ENCODE measurements at places on chromosomes 1 and 21.
A peak's percentile ranks its signal among the peaks of the same experiment; 100 is the strongest.

DNA sequence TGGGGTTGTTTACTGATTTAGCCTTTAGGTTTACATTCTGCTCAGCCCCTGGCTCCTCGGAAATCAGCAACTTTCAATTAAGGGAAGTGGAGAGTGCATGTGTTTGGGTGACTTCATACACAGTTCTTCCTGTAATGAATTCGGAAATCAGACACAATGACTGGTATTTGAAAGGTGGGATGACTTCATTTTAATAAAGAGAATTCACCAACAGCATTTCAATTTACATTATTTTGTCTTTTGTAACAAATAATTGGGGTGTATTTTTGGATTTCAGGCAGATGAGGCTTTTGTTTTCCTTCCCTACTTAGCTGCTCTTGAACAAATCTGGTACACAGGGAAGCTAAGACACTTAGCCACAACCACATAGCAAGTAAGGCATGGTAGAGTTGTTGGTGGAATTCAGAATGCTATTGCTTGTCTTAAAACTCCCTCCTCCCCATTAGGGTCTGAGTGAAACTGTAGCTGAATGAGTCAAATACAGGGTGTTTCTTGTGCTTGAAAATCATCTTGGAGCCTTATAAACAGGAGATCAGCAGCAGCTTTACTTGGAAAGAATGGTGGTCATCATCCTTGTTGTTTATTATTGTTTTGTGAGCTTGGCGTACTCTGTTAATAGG is 917 bp downstream of the STX12 start:
- DNase-seq, result no peak

GRCh38 chr1:74314438-74314837 is 79.3 kb downstream of the TNNI3K start:
- no peak for DNase-seq

DNA sequence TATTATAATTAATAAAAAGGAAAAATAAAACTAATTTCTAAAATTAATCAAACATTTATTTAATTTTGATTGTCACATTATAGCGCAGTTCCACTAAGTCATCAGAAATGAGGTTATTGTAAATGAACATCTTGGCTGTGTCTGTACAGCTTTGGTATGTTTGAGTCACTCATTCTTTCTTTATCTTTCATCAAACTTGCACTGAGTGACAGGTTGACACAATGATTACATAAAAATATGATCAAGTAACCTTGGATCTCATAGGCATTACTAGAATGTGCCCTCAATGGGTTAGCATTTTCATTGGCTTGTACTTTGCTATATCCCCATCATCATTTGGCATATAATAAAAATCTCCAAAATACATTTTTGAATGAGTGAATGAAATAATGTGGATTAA is 1353.2 kb upstream of the ADGRL2 start:
- DNase-seq, result no peak

GRCh38 chr1:244862354-244862698 is 2.0 kb downstream of the HNRNPU start:
- no peak for DNase-seq

DNA sequence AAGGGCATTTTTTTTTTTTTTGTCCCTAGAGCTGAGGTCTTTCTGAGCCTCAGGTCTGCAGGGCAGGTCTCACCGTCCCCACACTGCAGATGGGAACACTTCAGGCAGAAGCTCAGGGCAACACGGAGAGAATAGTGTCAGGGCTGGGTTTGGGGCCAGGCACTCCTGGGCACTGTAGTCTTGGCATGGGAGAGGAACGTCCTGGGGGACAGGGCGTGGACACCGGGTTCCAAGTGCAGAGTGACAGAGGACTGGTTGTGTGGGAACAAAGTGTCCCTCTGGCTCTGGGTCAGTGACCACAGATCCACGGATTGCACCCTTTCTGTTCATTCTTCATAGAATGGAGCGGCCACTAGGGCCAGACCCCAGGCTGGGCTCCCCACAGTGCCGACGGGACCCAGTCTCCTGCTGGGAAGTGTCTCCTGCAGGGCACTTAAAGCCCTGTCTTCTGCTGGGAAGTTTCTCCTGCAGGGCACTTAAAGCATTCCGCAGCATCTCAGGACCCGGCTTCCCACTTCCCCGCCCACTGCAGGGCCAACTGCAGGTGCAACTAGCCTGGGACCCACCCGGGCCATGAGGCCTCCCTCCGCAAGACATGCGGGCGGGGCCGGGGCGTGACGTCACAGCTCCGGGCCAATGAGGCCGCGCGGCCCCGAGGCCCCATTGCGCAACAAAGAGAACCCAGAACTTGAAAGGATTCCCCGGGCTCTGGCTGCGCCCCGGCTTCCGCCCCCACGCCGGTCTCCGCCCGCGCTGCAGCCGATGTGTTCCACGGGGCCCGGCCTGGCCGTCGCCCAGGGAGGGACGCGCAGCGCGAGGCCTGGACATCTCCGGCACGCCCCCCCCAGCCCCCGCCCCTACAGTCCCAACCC is 1.2 kb downstream of the GPR153 start:
- DNase-seq, result peak; percentile 30

DNA sequence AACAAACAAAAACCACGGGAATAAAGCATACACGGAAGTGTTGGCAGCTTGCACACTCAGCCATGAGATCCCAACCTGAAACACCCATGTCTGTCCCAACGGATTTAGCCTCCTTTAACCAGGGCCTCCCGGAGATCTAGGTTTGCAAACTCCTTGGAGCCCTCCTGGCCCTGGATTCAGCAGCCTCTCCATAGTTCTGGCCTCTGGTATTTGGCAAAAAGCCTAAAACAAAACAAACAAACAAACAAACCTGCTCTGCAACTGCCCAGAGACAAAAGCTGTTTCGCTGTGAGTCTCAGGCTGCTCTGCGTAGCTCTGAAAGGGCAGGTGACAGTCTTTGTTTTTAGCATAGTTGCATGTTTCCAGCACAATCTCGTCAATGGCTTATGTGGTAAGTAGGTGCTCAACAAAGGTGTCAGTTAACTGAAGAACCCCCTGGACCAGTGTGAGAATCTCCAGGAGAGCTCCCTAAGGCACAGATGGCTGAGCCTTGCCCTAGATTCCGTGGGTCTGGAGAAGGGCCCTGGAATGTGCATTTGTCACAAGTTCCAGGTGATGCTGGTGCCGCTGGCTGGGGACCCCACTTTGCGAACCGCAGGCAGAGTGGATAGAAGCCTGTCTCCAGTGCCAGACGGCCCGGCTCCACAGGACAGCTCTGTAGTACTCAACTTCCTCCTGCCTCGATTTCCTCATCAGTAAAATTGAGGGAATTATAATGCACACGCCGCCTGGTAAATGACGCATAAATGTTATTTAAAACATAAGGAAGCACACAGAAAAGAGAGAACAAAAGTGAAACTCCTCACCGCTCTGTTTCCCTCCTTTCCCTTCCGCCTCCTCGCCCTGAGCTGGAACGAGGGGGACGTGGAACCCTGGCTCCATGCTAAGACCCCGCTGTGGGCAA is 86.2 kb downstream of the RIPK4 start:
- DNase-seq, result no peak

- DNase-seq, result no peak
Observed at GRCh38 chr1:23132033-23132432, 36.6 kb downstream of the LUZP1 start.

GRCh38 chr1:61659061-61659460 is 65.9 kb downstream of the TM2D1 start:
- DNase-seq, result no peak

GRCh38 chr1:54971317-54971791 is 9.1 kb upstream of the TMEM61 start:
- no peak for DNase-seq

DNA sequence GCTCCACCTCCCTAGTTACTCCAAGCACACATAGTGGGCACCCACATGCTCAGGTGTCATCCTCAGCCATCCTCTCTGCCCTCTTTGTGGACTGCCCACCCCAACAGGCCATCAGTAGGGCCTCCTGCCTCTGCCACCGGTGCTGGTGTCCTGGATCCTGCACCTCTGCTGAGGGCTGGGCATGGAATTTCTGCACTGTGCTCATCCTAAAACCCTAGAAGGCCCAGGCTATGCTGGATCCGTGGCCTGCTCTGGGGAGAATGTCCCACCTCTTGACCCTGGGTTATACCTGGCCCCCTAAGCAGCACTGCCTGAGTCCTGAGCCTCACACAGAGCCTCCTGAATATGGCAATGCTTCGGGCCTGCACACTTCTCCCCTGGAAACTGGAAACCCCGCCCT is 318.3 kb downstream of the MATN1 start:
- DNase-seq, result no peak

GRCh38 chr1:66271904-66272254 is 262.1 kb upstream of the SGIP1 start:
- no peak for DNase-seq

DNA sequence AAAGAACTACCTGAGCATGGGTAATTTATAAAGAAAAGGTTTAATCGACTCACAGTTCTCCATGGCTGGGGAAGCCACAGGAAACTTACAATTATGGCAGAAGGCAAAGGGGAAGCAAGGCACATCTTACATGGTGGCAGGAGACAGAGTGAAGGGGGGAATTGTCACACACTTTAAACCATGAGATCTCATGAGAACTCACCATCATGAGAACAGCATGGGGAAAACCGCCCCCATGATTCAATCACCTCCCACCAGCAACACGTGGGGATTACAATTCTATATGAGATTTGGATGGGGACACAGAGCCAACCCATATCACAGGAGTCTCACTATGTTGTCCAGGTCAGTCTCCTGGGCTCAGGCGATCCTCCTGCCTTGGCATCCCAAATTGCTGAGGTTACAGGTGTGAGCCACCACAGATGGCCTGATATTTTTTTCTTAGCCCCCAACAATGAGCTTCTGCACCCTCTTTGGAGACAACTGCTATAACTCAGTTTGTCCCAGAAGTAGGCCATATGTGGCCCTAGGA is 22.5 kb upstream of the MORC3 start:
- DNase-seq, result no peak

DNA sequence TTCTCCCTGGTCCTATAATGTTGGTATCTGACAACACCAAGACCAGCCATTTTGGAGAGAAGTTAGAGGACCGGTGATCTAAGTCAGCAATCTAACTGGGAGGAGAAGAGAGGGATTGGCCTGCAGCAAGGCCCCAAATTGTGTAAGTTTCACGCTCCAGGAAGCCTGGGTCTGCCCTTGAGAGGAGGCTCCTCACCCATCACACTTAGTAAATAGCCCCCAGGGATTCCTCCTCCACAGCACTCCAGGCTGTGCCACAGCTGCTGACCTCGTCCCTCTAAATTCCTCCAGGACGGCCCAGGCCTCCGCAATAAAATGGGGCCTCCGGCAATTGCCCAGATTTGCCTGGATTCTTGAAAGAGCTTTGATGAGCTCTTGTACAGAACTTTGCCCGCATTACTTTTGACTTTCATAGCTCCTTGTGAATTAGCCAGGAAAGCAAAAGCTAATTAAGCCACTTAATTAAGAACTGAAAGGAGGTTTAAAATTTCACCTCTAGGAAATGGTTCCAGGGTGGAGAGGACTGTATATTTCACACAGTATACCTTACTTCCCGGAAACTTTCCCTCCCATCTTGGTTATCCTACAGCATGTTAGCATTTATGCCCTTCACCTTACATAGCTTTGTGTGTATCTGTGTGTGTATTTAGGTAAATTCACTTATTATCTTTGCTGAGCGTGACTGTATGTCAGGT is 90.5 kb downstream of the LAMC2 start:
- DNase-seq, result peak; percentile 65

- DNase-seq, result no peak
Observed at GRCh38 chr1:219659684-219660083, 46.8 kb upstream of the ZC3H11B start.

DNA sequence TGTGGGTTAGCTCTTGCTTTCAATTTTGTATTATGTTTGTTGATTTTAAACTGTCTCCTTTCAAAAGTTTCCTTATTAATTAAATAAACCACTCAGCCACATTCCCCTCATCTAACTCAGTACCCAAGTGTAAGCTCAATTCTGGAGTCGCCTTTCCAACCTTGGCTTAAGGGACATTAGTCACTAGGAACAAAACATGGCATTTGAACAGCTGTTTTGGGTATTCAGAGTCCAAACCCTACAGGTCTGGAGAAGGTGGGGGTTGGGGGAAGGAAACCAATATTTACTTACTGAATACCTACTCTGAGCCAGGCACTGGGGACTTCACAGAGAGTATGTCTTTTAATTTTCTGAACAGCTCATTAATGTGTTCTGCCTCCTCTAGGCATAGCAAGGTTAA is 117.2 kb upstream of the JUN start:
- no peak for DNase-seq

- DNase-seq, result no peak
Observed at GRCh38 chr1:29121936-29122681, 1.6 kb downstream of the TMEM200B start.

DNA sequence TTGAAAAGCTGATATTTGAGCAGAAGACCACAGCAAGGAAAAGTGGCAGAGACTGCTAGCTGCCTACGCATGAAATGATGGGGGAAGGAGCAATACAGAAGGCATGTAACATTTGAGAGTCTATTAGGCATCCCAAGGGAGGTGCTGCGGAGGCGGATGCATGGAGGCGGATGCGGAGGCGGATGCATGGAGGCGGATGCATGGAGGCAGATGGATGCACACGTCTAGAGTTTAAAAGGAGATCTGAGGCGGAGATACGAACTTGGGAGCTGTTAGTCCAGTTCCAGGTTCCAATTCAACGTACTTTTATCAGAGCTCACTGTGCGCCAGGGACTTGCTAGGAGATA is 744 bp upstream of the DDX20 start:
- DNase-seq, result peak; percentile 68

- DNase-seq, result no peak
Observed at GRCh38 chr1:162029157-162029556, 5.5 kb upstream of the OLFML2B start.

DNA sequence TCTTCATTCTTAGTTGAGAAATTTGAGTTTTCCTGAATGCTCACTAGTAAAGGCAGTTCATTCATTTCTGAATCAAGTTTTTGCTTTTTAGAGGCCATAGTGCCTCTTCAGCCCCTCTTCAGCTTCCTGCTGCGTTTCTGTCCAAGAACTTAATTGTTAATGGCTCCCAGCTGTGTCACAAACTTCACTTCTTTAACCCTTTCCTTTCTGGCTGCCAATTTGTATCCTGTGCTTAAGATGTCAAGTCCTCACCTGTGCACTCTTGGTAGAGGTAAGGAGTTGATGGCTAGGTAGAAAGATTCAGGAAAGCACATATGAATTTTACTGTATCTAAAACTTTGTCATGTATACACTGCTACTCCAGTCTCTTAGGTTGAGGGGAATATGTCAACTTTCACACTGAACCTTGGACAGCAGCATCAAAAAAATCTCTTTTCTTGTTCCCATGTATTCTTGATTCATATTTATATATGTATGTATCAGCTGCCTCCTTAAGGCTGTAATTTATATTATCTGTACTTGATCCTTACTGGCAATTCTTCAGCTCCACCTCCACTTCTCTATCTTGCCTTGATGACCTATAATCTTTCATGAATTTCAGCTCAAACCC is 612.8 kb downstream of the LMO4 start:
- no peak for DNase-seq
